ENCODE measurements at places on chromosomes 3 and 15.

GRCh38 chr3:111802163-111802625 is 56.9 kb upstream of the PHLDB2 start:
- DNase-seq: no peak

DNA sequence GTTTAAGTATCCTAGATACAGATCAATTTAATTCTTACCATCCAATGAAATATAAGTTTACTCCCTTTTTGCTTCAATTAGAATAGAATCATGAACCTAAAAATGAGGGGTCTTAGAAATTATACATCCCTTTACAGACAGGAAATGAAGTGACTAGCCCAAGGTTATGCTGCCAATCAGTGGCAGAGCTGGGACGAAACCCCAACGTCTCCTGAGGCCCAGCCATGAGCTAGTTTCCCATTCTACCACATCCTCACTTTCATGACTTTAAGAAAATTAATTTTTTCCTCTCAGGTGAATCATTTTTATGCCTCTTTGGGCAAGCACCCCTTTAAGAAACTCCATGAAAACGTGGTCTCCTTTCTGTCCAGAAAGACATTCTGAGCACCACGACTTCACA is 11.2 kb downstream of the LRIG1 start:
- DNase-seq: no peak

DNA sequence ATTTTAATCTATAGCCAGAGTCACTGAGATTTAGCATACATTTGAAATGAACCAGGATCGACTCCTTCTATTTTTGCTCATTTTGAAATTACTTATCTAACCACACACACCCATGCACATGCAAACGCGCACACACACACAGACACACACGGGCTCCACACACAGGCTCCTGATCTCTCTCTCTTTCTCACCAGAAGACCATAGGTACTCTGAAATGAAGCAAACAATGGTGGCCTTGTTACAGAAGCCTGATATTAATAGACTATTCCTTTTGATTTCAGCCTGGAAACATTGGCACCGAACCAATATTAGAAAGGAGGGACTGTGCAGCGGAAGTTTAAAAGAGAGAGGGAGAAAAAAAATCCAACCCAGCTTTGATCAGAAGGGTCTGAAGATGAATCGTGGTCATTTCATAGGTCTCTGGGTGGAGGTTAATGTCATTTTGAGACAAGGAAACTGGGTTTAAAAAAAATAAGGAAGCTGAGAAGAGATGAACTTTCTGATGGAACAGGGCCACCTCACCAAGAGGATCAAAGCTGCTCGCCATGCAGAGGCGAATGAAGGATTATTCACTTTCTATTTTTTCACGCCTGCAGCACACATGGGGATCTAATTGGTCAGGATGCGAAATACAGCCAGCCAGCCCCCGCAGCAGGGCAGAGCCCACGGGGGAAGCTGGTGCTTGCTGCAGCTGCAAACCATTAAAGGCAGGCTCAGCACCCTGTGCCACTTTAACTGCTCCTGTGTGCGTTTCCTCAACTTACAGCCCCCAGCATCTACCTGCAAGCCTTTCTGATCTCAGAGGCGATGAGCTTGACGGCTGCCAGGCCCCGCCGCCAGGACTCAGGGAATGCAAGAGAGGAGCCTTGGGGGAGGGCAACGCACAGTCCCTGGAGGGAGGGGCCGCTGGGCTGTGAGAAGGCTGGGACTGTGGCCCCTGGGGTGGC is 88.8 kb downstream of the HES1 start:
- no peak for DNase-seq

DNA sequence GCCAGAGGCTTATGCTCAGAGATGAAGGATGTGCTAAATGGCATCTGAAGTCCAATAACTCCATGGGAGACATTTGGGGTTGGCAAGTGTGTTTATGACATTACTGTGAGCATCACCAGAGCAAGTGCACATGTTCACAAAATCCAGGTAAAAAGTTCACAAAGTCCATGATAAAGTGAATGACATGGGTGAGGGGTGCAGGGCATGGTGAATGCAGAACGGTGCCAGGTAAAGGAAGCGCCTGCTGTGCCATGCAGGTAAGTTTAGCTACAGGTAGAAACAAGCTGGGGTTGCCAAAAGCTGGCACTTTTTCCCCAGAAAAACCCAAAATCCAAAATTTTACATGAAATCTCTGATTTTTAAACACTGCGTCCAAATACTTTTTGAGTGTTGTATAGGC is 268.2 kb downstream of the ABHD5 start:
- DNase-seq: no peak

DNA sequence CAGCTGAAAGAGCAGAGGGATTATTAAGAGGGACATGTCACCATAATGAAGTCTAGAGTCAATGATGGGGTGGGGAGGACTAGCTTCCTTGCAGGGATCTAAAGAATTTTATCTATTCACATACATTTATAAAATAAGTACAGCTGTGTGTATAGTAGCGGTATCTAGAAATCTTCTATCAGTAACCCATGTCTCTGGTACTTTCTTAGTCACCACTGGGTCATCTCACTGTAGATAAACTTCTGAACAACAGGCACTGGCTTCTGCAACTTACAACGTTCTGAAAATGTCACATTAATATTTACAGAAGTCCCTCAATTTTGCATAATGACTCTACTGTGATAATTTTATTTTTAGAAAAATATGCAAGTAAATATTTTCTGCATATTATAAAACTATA is 401.7 kb downstream of the TBC1D5 start:
- no peak for DNase-seq

Data from CD4-positive, alpha-beta T cell treated with Interleukin-12 subunit alpha and Interleukin-12 subunit beta, for 1 hour (primary cell).